ENCODE measurements at places on chromosomes 1 and 21.

DNA sequence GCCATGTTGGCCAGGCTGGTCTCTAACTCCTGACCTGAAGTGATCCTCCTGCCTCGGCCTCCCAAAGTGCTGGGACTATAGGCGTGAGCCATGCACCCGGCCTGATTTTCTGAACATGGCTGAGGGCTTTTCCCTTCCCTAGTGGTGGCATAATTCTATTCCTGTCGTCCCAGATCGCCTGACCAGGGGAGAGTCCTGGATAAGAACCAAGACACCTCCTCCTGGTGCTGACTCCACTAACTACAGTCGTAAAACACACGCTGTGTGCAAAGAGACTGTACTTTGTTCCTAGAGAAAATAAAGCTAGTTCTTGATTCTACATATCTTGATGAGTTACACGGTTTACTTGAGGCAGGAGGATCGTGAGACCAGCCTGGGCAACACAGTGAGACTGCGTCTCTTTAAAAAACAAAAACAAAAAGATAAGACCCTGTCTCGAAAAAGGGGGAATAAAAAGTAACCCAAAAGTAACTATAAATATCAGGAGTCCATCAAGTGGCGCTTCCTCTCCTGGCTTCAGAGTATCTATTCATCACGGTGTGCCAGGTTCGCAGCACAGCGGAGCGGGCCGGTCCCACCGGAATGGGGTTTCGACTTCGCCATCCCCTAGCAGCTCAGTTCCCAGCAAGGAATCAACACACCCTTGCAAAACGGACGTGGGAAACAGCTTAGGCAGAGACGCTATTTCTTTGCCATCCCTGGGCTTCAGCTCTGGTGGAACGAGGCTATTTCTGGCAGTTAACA is 973 bp downstream of the SDF4 start:
- DNase-seq: no peak

DNA sequence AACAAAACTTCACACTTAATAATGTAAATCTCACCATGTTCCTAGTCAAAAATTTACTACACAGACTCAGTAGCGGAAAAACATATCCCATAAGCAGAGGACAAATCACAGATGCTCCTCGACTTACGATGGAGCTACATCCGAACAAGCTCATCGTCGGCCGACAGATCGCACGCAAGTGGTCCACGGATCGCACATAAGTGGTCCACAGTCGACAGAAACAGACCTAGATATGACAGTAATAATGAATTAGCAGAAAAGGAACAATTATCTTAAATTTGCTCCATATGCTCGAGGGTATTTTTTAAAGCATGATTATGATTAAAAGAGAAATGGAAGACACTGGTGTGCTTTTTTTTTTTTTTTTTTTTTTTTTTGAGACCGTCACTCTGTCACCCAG is 36.3 kb downstream of the WDR4 start:
- no peak for DNase-seq

DNA sequence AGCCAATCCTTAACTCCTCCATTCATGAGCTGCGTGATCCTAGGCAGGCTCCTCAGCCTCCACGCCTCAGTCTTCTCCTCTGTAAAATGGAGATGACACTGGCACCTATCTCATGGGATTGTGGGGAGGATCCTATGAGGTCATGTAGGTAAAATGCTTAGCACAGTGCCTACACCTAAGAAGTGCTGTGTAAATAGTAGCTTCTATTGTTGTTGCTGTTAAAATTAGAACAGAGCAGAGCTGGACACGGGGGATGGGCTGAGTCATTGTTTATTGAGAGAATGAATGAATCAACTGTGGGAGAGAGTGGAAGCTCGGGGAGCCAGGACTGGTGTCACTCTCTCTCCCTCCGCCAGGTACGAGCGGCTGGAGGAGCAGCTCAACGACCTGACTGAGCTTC is 43.0 kb downstream of the TMCC2 start:
- DNase-seq: no peak

DNA sequence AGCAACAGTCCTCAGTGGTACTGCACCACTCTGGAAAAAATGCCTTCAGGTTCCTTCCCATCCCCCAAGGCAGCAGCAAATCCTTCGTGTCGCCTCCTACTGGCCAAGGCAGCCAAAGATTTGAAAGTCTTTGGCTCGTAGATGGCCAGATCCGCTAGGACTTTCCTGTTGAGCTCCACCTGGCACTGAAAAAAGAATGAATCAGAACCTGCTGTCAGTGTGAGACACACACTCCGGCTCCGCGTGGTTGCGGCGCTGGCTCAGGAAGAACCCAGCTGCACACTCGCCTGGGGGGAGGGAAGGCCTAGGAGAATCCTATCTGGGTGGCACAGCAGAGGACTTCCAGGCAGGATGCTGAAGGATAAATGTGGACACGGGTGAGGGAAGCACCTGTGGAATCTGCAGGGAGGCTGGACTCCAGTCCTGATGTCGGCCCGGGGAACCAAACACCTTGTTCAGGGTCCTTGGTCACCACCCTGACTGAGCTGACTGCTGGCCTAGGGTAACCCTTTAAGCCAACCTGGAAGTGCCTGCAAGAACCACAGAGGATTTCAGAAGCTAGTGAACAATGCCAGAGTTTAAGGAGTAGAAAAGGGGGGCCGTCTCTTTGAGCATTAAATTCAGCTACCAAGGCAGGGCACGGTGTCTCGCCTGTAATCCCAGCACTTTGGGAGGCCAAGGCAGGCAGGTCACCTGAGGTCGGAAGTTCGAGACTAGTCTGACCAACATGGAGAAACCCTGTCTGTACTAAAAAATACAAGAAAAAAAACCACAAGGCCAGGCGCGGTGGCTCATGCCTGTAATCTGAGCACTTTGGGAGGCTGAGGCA is 3.2 kb upstream of the CCNL2 start:
- DNase-seq: peak; percentile 65

DNA sequence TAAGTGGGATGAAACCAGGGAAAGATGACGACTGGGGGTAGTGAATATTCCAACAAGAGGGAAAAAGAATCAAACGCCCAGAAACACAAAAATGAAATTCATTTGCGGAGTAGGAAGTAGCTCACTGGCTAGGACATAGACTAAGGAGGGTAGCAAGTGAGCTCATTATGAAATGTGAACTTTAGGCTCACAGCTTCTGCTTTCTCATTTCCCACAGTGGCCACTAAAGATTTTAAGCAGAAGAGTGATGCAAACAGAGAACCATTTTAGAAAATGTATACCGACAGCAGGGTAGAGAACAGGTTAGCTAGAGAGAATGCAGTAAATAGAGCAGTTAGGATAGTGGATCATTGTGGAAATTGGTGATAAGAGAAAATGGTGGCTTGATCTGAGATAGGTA is 3.5 kb downstream of the CD48 start:
- DNase-seq: no peak

- no peak for DNase-seq
These were observed 25.7 kb downstream of the GPR161 start for GRCh38 chr1:168110896-168111545.

Measured in activated CD4-positive, alpha-beta T cell treated with anti-CD3 and anti-CD28 coated beads, Interleukin-2, amount 50 U/mL, for 48 hours (primary cell).